ENCODE measurements at places on chromosomes 6 and 20.

DNA sequence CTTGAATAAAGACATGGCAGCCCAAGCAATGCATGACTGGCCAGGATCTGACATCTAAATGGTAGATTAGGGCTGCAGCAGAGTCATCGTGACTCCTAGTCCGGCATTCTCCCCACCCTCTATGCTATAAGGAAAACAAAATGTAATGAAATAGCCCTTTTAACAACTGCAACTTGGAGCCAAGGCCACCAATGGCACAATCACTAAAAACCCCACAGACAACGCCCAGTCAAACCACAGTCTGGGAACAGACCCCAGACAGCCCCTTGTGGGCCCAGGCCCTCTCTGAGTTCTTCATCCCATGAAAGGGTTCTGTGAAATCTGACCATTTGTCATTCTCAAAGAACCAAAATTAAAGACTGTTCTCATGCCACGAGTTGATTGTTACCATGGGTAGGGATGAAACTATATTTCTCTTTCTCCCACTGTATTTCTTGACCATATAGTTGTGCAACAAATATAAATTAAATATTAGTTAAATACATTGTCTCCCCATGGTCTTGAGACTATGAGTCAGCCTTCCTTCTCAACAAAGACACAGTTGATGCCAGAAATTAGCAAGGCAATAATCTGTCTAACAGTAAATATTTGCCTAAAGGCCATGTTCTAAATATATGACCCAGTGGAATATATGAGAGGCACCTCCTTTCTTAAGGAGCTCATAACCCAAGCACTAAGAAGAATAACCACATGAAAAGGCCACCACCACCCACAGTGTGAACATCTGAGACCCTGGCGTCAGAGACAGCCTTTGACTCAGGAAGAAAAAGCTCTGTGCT lies 85.6 kb upstream of the SSTR4 start:
- no peak for DNase-seq

GRCh38 chr6:20790032-20790791 lies 256.0 kb downstream of the CDKAL1 start:
- no peak for DNase-seq

DNA sequence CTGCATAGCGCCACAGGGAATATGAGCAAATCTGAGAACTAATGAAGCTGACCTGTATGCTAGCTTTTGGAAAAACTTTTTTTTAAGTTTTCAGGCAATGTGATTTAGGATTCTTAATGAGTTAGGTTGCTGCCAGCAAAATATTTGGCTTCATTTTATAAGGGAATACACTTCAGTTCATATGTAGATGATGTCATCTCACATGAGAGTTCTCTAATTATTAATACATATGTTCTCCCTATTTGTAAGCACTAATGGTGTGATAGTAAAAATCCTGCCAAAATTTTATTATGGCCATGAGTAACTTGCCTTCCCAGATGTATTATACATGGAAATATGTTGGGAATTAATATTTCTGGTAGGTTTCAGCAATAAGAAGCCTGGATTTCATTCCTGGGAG lies 573.8 kb downstream of the EPM2A start:
- DNase-seq = no peak

DNA sequence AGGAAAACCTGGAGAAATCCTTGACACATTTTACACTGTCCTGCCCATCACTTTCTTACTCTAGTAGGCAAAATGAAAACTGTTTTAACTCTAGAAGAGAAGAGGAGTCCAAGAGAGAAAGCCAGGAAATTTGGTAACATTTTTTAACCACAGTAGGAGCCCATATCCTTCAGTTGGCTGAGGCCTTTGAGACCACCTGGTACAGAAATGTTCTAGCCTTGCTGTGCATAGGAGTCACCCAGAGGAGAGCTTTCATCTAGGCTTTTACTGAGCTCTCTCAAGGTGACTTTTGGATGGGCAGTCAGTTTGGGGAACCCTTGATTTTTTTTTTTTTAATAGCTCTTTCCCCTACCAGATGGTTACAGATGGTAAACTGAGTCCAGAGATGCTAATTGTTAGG lies 25.0 kb downstream of the LRRN4 start:
- no peak for DNase-seq

Measured in AG04450 (cell line).